ENCODE measurements at places on chromosomes 12 and 14. TPM values are rescaled to one million over a fixed set of nuclear protein-coding genes. Genes with fewer than 3 reads are reported as not detected.

The FGF6 gene
- not detected for polyA plus RNA-seq

The TSHR gene
- not detected for polyA plus RNA-seq

The COPZ1 gene
- polyA plus RNA-seq: 172 TPM

The WNT1 gene
- polyA plus RNA-seq: not detected

The C12orf56 gene
- 0.09 TPM for polyA plus RNA-seq

The OR10P1 gene
- polyA plus RNA-seq: not detected

The COCH gene
- polyA plus RNA-seq: not detected

The KIF21A gene
- polyA plus RNA-seq: 18.8 TPM

The EXOC5 gene
- 24.1 TPM for polyA plus RNA-seq

The GOLT1B gene
- 42.2 TPM for polyA plus RNA-seq

The SLC24A4 gene
- 0.05 TPM for polyA plus RNA-seq

The CISTR gene
- polyA plus RNA-seq: not detected

The KLRD1 gene
- polyA plus RNA-seq: not detected

The STON2 gene
- polyA plus RNA-seq: 54.2 TPM

The TEDC1 gene
- 12.6 TPM for polyA plus RNA-seq

The ANKRD33 gene
- not detected for polyA plus RNA-seq

The APEX1 gene
- polyA plus RNA-seq: 217 TPM

The SLC10A1 gene
- polyA plus RNA-seq: not detected

The SH2B3 gene
- 18.1 TPM for polyA plus RNA-seq

The PRIMA1 gene
- polyA plus RNA-seq: 0.06 TPM

The ASCL1 gene
- polyA plus RNA-seq: not detected

The CSRP2 gene
- polyA plus RNA-seq: 41.8 TPM

The FAM90A1 gene
- not detected for polyA plus RNA-seq

The KCNC2 gene
- polyA plus RNA-seq: not detected

The SIX1 gene
- polyA plus RNA-seq: 0.36 TPM

The CD9 gene
- 775 TPM for polyA plus RNA-seq

The CMA1 gene
- not detected for polyA plus RNA-seq

The PZP gene
- not detected for polyA plus RNA-seq

The NT5DC3 gene
- 8.8 TPM for polyA plus RNA-seq

The CFAP251 gene
- polyA plus RNA-seq: 16.3 TPM

The SMIM41 gene
- polyA plus RNA-seq: not detected

The LMBR1L gene
- polyA plus RNA-seq: 11.1 TPM

The GPRC5A gene
- polyA plus RNA-seq: 84.3 TPM

The PMEL gene
- 1.4 TPM for polyA plus RNA-seq

The MYL6 gene
- 3,180 TPM for polyA plus RNA-seq

Measured in mammary epithelial cell (primary cell).